ENCODE measurements at places on chromosomes 2 and 18.

DNA sequence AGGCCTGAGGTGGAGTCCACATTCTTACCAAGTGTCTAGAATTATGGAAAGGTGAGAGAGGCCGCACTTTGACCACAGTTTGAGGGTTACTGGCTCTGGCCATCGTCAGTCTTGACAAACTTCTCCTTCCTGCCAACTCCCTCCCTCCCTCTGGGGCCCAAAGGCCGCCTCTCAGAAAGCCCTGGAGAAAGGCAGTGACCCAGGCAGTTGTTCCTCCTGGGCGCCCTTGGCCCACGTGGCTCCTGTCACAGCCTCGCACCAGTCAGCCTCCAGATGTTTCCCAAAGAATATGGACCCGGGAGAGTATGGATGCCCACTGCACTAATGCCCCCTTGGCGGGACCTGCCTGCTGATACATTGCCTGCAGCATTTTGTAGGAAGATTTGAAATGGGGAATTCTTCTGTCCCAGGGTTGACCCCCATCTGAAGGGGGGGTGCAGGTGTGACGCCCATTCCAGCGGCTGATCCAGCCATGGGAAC is 61.7 kb downstream of the ASB1 start:
- no peak for DNase-seq

- DNase-seq, result no peak
Observed at GRCh38 chr2:86492048-86492453, 50.9 kb downstream of the KDM3A start.

DNA sequence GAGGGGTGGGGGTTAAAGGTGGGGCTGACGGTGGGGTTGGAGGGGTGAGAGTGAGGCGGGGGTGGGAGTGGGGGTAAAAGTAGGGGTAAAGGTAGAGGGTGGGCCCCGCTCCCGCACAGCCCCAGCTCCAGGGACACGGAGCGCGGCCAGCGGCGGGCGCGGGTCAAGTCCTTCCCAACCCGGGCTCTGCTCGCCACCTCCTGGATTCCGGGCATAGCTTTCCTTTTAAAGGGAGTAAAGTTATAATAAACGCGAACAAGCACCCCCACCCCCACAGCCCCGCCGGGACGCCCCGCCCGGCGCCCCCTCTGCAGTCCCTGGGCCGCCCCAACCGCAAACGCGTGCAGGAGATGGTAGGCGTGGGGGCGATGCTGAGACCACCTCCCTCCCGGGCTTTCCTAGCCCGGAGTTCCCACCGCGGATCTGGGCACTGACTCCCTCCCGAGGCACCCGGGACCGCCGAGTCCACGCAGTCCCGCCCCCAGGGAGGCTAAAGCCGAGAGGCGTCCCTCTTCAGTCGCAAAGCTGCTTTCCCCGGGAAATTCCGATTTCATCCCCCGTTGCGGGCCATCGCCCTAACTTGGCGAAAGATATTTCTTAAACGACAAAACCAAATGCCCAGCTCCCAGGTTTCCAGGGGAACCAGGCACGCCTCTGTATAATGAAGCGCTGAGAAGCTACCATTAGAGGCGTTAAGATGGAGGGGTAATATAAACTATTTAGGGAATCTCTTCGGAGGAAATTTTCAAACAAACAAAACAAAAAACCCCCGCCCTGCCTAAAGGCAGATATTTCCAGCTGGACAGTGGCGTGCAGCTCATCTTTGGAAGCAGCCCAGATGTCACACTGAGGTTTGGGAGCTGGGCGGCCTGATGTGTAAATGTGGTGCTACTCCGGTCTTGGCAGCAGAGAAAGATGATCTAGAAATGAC is at the start of gene LIMS2:
Gene LIMS2, minus strand, starts transcription at position 200 of the 931 bp plus-strand sequence. CDS start 506 bp downstream, outside the sequence.
- no peak for DNase-seq

DNA sequence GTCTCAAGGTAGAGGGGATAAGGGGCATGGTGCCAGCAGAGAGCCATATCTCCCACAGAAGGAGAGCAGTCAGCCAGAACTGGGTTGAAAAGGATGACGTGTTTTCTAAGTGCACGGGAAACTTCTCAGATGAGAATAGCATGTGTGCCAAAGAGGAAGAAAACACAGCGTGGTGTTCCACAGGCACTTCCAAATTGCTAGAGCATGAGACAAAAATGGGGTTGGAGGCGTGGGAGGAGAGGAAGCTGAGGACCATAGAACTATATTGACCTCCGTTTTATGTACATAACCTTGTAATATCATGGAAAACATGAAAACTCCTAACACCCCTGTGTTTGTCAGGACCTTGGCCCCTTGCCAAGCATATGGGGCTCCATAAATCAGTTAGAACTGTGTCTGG is 682.7 kb upstream of the RAB6C start:
- DNase-seq, result peak; percentile 19

- DNase-seq, result no peak
Observed at GRCh38 chr2:6139916-6140315, 447.7 kb downstream of the SOX11 start.

GRCh38 chr2:127834951-127835350 is 23.0 kb downstream of the POLR2D start:
- DNase-seq, result no peak

DNA sequence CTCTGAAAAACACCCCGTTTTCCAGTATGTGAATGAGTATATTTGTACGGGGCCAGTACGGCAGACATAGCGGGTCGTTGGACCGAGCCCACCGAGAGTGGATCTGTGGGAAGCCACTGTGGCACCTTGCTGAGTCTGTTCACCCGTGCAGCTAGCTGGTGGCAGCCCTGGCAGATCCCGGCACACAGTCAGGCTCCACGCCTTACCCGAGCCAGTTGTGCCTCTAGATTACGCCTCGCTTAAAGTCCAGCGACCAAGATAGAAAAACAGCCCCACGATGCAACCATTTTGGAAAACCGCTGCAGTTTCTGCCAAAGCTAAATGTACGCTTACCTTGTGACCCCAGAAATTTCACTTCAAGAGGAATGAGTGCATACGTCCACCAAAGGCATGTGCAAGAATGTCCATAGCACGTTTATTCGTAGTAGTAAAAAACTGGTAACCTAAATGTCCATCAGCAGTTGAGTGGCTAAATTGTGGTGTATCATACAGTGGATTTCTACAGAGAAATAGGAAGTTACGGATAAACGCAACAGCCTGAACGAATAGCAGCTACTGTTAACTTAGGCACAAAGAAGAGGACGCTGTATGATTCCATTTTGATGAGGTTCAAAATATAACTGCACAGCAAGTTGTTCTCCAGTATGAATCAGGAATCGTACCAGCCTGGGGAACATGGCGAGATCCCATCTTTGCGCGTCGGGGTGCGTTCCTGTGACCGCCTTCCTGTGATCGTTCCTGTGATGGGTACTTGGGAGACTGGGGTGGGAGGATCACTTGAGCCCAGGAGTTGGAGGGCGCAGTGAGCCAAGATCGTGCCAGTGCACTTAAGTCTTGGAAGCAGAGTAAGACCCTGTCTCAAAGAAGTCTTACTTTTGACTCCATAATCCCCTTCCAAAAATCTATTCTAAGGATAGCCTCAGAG is 688 bp upstream of the WDR33 start:
- no peak for DNase-seq

DNA sequence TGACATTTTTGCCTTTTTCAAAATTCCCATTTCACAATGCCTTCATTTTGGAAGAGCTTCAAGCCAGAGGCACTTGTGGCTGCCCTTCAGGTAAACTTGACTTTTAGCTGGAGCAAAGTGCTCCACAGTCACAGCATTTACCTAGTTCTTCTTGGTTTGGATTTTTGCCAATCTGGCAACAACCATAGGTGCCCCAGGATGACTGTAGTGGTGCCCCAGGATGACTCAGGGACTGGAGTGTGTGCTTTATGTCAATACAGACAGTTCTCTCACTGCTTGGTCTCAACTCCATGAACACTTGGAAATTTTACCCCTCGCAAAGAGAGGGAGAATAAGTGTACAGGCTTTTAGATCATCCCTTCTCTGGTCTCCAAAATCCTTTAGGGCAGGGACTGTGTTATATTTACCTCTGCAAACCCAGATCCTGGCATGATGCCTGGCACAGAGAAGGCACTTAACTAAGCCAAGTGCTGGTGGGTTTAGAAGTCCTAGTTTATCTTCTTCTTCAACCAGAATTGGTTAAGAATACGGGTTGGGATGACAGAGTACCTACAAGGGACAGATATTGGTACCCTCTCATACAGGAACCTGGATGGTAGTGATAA is 15.3 kb upstream of the PTPN4 start:
- peak; percentile 94 for DNase-seq

DNA sequence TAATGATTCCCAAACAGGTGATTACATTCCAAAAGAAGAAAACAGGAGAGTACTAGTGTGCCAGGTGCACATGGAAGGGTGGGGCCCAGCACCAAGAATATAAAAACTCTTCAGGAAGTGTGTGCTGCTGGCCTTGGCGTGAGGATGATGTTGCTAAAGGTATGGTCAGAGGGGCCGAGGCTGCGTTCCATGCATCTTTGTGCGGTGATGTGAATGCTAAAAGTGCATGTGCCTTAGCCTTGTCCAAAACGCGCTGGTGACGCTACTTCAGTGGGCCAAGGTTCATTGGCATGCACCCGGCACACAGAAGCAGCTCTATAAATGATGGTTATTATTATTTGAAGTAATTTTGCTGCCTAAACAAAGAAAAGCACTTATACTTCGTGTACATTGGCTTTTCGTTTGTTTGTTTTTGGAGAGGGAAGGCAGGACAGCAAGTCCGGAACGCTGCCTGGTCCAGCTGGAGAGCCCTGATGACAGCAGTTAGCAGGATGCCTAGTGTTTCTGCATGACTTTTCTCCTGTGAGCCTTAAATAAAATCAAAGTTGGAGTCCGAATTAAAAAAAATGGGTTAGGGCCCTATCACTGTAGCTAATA is 2.9 kb downstream of the ALKAL2 start:
- no peak for DNase-seq
